ENCODE measurements at places on chromosomes 12 and 14. TPM values are rescaled to one million over a fixed set of nuclear protein-coding genes. Genes with fewer than 3 reads are reported as not detected.

PXMP2 gene
- 13.2 TPM for total RNA-seq

DNA sequence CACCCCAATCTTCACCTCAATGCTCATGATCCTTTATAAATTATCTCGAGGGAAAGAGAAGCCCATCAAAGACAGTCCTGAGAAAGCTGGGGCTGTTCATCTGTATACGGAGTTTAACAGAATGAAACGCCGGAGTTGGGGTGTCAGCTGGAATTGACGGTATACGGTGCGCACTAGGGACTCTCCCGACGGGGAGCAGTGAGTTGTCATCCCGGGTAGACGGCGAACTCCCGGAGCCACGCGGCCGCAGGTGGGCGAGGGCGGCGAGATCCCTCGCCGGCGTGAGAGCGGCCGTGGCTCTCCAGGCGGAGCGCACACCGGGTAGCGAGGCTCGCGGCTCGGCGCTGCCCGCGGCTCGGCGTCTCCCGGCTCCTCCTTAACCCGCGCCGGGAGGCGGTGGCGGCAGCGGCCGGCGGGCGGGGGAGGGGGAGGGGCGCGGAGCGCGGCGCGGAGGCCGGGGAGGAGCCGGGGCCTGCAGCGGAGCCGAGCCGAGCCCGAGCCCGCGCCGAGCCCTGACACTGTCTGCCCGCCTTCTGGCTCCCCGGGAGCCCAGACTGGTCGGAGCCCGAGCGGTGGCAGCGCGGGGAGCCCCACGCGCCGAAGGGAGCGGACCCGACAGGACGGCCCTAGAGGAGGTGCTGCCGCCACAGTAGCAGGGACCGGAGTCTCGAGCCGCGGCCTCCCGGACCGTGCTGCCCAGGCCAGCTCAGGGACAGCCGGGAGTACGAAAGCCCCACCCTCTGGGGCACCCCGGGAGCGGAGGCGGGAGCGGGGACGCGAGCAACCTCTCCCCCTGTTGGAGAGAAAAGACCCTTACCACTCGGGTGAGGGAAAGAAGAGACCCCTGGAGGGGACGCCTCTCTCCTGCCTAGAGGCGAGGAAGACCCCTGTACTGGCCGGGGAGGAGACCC, at the start of gene FOXJ2:
FOXJ2 (plus strand) TSS at position 475 of the 911 bp plus-strand sequence. CDS start 7,117 bp downstream, outside the sequence.
- DNase-seq: peak; percentile 75

- DNase-seq: no peak
Measured at GRCh38 chr14:99603471-99604277, at the start of gene CCDC85C. CCDC85C (minus strand) TSS chr14:99604207; CDS start chr14:99603959, 248 bp downstream.

NYNRIN gene
- 0.21 TPM for total RNA-seq

CLEC9A gene
- not detected for total RNA-seq

DNA sequence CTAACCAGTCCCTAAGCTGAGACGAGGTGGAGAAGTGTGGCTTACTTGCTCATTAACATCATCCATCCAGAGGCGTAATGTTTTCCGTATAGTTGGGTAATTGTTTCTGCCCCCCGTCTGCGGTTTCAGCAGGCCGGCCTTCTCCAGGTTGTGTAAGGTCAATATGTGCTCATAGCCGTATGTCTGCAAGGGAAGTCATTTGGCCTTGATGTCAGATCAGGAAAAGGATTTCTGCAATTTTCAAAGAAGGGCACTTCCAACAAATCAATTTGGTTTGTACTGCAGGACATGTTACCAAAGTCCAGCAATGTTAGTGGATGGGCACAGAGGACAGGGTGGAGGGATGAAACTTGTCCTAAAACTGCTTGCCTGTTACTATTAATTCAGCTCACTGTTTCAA, 9.9 kb upstream of the DIABLO start:
- no peak for DNase-seq

UBE3B gene
- total RNA-seq: 53.0 TPM

- no peak for DNase-seq
Measured at GRCh38 chr12:3897371-3897971, 24.3 kb upstream of the PARP11 start.

TMEM116 gene
- total RNA-seq: 11.4 TPM

- DNase-seq: no peak
Measured at GRCh38 chr14:57254884-57255283, 13.8 kb downstream of the EXOC5 start.

DNA sequence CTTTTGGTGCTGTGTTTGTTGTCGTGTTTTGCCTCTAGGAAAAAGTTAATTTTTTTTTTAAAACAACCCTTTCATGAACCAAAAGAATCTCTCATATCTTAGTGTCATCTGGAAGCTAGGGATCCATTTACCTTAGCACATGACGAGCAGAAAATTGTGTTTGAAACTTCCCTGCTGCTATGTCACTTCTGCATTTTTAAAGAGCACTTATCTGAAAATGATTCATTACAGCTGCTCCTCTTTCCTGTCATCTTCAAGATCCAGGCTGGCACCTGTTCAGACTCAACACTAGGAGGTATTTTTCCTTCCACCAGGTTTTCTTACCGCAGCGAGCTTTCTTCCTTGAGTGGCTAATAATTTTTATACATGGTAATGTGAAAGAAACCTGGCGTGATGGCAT, 67.0 kb downstream of the EML1 start:
- DNase-seq: peak; percentile 44

IRF9 gene
- 94.1 TPM for total RNA-seq

DNA sequence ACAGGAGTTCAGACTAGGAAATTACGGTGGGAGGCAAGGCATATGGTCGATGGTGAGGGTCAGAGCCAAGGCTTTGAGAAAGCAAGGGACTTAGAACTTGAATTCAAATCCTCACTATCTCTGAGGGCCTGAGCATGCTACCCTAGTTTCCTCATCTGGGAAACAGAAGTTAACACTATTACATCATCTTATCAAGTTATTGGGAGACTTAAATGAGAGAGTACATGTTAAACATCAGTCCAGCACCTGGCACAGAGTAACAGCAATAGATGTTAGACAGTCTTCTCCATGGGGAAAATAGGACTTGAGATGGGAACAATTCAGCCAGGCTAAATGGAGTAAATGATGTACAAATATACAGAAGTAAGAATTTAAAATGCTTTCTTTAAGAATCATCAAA, 38.5 kb downstream of the SLC38A1 start:
- DNase-seq: no peak

- no peak for DNase-seq
Measured at GRCh38 chr14:84458881-84459280, 1071.1 kb upstream of the FLRT2 start.

GRCh38 chr12:78361683-78362082, 502.9 kb upstream of the SYT1 start:
- DNase-seq: no peak

APOF gene
- not detected for total RNA-seq

DNA sequence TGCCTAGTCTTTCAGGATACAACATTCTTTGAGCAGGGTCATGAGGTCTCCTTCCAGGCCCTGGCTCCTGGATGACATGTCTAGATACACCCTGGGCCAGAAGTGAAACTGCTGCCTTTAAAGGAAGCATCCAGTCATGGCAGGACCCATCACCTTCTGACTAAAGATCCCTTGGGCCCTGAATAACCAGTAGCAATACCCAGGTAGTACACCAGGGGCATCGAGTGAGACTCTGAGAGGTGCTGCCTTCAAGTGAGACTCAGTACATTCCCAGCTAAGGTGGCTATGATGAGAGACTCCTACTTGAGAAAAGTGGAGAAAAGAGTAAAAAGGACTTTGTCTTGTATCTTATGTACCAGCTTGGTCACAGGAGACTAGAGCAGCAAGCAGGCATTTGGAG, 23.5 kb downstream of the OR6C68 start:
- no peak for DNase-seq

DNA sequence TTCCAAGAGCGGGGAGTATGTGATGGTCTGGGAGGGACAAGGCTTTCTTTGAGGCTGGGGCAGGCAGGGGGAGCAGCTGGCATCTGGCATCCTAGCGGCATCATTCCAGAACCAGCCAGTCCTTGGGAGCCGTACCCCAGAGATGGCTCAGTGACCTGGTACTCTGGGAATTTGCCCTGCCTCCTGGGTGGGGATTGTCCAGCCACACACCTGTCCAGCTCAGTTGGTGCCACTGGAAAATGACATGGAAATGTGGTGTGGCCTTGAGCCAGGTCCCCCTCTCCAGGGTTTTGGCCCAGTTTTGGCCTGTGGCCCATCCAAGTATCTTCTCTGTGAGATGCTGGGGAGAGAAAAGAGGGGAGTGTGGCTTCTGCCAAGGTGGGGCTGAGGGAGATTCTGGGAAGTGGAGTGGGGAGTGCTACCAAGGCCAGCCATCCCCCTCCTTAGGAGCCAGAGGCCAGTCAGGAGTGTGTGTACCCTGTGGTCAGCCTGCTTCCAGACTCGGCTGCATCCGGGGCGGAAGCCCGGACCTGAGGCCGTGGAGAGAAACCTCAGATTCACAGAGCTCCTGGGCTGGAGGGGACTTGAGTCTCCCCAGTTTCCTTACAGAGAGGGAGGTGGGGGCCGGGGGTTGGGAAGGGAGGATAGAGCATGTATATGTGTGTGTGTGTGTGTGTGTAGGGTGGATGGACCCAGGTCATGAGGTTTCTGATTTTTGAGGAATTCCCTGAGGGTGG, 14.7 kb upstream of the KRT80 start:
- peak; percentile 99 for DNase-seq

DNA sequence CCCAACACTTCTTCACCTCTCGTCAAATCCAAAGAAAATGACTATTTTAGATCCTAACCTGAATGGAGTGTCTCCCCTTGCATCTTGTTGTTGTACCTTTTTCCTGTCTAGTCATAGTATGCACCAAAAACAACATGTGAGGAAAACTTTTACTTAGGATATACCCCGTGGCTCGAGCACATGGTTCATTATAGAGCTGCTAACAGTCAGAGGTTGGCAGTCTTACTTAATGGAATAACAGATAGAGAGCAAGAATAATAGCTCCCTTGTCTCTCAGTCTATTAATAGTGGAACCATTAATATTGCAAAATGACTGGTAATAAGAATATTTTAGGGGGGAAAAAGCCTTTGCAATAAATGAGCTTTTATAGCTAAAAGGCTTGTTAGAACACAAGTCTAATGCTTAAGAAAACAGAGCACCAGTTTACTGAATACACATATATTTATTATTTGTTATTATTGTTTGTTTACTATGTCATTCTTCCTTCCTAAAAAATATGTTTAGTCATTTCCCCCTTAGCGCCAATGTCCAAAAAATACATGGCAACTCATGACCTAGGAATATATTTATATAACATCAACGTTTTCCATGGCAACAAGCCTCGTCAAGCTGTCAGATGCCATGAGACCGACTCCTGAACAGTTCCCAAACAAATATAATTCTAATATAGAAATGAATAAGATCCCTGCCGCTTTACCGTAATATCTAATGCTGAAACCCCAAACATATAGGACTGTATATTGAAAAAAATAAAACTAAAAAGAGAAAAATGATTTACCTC, 592.4 kb downstream of the SOX5 start:
- DNase-seq: no peak

DNA sequence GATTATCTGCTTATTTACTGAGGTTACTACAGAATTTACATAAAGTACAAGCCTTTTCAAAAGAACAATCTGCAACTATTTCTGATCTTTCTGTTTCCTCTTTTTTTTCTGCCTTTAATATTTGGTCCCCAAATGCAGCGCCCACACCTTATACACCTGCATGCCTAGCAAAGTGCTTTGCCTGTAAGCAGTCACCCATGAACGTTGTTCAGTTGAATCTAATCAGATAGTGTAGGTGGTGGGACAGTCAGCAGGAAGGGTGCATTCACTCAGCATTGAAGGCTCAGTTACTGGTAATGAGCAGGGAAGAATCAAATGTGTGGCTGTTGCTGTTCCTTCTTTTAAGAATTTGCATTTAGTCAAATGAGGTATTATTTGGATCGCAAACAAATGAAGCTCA, 108.4 kb downstream of the GPR135 start:
- DNase-seq: no peak

DNA sequence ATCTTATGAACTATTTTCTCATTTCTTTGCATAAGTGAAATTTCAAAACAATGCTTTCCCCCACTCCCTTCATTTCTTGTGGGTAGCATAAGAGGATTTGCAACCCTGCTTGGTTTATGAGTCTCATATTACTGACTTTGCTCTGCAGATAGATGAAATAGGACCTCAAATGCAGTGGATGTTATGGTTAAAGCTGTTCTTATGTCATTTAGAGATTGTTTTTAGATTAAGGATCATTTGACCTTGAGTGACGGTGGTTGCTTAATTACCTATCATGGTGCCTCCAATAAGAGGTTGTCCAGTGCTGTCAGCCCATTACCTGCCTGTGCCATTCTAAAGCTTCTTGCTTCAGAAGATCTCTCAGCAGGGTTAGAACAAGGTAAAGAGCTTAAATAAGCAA, 351.4 kb upstream of the ATP2B1 start:
- no peak for DNase-seq

GRCh38 chr12:79895804-79896203, 39.1 kb downstream of the PPP1R12A start:
- no peak for DNase-seq

DNA sequence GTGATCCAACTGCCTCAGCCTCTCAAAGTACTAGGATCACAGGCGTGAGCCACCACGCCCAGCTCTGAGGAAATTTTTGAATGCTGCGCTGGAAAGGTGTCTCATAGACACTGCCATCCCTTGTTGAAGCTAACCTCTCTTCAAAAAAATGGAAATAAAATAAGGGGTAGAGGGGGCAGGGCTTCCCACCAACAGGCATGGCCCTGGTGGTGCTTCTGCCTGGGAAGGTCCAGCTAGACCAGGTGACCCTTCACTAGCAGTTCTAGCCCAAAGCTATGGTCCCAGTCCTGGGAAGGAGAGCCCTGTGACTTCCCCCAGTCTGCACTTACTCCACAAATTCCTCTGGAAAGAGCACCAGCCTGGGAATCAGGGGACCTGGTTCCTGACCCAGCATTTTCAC, 45.7 kb upstream of the TSPAN11 start:
- no peak for DNase-seq

GRCh38 chr14:100504372-100505078, 82.7 kb downstream of the BEGAIN start:
- DNase-seq: no peak

DNA sequence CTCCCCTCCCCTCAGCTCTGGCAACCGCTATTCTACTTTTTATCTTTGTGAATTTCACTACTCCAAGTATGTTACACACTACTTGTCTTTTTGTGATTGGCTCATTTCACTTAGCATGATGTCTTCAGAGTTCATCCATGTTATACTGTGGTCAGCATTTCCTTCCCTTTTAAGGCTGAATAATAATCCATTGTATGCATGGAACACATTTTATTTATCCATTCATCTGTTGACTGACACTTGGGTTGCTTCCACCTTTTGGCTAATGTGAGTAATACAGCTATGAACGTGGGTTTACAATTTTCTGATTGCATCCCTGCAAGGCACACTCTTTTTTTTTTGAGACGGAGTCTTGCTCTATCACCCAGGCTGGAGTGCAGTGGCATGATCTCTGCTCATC, 53.0 kb upstream of the FUT8 start:
- DNase-seq: peak; percentile 44

ASCL1 gene
- total RNA-seq: not detected

VRTN gene
- not detected for total RNA-seq

CLEC4C gene
- total RNA-seq: not detected

TAS2R30 gene
- 1.5 TPM for total RNA-seq

PAPLN gene
- 0.31 TPM for total RNA-seq
